ENCODE measurements at places on chromosomes 11 and 22. TPM values are rescaled to one million over a fixed set of nuclear protein-coding genes. Genes with fewer than 3 reads are reported as not detected.
A peak's percentile ranks its signal among the peaks of the same experiment; 100 is the strongest.

GRCh38 chr11:75625991-75626888 is 42.6 kb downstream of the MAP6 start:
- peak; percentile 18 for DNase-seq

GRCh38 chr11:126863294-126863997 is 137.1 kb downstream of the KIRREL3 start:
- DNase-seq: no peak

- no peak for DNase-seq
Measured at GRCh38 chr22:25095869-25096268, 103.8 kb upstream of the CRYBB3 start.

- no peak for DNase-seq
Measured at GRCh38 chr11:132818951-132819350, 713.4 kb downstream of the OPCML start.

DNA sequence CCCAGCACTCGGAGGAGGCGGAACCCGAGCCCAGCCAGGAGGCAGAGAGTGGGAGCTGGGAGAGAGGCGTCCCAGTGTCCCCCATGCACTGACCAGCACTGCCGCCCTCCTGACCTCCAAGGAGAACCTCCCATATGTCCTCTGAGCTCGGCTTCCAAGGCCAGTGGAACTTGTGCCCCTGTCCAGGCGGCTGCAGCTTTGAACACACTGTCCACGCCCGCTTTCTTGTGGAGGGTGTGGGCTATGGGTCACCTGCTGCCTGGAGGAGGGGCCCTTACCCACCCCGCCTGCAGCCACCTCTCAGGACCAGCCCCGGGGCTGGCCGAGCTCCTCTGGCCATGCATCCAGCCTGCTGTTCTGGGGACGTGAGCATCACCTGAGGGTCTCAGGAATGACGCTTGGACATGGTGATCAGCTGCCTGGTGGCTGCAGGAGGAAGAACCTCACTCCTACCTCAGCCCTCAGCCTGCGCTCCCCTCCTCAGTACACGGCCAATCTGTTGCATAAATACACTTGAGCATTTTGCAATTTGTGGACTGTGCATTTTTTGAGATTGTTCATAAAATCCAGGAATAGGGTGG is 22.2 kb upstream of the MUC5B start:
- peak; percentile 44 for DNase-seq

GRCh38 chr11:118911880-118912741 is 13.6 kb downstream of the BCL9L start:
- DNase-seq: peak; percentile 68

DNA sequence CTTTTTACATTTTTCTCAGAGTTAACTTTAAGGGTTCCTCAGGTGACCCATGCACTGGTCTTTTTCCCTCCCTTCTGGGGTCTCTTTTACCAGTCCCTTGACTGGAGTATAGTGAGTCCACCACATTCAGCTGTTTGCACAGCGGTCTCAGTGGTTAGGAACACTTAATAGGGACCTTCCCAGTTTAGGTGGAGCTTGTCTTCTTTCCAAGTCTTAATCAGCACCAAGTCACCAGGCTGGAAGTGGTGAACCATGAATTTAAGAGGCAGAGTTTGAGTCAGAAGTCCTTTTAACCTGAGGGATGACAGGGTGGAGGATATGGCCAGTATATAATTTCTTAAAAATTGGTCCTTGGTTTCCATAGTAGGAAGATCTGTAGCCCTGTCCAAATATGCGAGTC is 349.7 kb upstream of the MPPED2 start:
- DNase-seq: no peak

The P2RX6 gene
- total RNA-seq: 1.4 TPM

Measured in mucosa of descending colon (tissue), 3 donors.